ENCODE measurements at places on chromosomes 1 and 21.
A peak's percentile ranks its signal among the peaks of the same experiment; 100 is the strongest.

DNA sequence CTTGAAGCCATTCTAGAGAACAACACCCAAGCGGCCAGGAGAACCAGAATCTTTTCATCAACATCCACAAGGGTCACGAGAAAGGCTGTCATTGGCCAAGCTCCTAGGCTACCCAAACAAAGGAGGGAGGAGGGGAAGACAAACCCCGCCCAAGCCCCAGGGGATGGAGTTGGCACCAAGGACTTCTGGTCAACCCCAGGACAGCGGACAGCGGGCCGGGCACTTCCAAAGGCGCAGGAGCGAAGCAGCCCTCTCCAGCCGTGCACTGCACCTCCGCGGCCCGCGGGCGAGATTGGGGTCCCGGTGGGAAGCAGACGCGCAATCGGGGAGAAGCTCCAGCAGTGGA is at the start of gene CLIC6:
CLIC6 (plus strand) TSS at position 192 of the 346 bp plus-strand sequence. CDS start 395 bp downstream, outside the sequence.
- no peak for DNase-seq

- DNase-seq = no peak
These were observed 80.1 kb upstream of the KCNK2 start for GRCh38 chr1:215002471-215002870.

- DNase-seq = no peak
These were observed 18.9 kb downstream of the GPA33 start for GRCh38 chr1:167071286-167071685.

DNA sequence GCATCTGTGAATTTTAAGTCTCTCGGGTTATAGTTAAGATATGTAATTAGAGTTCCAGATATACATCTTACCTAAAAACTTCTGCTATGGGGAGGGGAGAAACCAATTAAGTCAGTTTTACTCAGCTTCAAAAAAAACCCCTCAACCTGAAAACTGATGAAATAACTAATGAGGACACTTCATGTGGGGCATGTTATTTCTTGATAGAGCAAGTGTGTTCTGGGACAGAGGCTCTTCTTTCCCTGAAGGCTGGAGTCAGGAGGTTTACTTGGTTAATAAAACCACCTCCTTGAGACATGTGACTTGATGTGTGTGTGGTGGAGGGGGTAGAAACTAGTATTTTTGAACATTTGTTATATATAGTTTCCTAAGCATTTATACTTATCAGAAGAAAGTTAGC is 313.0 kb upstream of the ST6GALNAC5 start:
- DNase-seq = no peak

DNA sequence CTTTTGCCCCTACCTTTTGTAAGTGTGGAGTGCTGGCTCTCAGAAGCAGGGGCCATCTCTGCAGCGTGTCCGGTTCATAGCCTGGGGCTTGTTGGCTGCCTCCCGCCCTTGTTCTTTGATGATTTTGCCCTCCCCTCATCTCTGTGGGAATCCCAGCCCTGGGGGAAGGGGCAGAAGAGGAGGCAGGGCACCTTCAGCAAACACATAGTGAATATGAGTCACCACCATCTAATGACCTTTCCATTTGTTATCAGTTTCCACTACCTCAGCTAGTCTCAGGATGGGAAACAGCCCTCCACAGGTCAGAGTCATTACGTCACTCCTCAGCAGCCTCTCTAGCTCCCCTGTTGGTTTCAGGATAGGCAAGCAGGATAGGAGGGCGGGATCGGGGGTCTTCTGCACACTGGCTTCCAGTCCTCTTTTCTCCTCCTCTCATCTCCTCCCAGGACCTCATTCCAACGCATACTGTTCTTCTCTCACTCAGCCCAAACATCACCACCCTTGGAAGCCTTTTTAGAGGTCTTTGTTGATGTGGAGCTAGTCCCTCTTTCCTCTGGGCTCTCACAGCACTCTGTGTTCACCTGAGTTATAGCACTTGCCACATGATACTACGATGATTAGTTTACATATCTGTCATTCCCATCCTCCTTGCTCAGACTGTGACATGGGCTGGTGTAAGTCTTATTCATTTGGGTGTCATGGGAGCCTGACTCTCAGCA is 15.8 kb downstream of the GADD45A start:
- DNase-seq = no peak

GRCh38 chr1:208172423-208173145 is 71.6 kb downstream of the PLXNA2 start:
- DNase-seq = no peak

GRCh38 chr1:208261874-208262273 is 17.7 kb upstream of the PLXNA2 start:
- no peak for DNase-seq

DNA sequence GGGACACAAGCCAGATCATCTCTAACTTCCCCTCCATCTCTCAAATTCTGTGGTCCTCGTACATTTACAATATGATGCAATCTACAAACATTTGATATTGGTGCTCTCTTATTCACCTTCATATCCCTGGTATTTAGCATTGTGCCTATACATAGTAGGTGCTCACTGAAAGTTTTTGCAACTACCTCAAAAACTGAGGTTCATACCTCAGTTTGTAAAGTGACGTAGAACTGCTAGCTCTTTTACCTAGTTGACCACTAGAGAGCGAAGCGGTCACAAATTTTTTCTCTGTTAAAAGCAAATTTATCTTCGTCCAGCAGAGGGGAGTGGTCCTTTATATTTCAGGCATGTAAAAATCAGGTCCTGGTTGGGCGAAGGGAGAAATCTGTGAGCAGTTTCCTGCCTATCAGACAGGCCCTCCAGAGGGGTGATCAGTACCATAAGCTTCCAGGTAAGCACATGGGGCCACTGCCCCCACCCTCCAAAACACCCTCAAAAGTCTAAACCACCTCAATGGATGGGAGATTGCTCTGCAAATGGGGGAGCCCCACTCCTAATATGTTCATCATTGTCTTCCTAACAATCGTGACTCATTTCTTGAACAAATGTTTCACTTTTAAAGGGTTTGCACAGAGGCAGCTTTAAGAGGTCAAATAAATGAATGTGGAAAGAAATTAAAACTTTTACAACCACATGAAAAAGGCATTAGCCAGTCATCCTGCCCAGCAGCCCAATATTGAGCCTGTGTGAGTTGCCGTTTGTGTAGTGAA is 10.6 kb upstream of the HLCS start:
- DNase-seq = no peak

GRCh38 chr21:37642493-37642892 is 273.8 kb downstream of the KCNJ6 start:
- no peak for DNase-seq

DNA sequence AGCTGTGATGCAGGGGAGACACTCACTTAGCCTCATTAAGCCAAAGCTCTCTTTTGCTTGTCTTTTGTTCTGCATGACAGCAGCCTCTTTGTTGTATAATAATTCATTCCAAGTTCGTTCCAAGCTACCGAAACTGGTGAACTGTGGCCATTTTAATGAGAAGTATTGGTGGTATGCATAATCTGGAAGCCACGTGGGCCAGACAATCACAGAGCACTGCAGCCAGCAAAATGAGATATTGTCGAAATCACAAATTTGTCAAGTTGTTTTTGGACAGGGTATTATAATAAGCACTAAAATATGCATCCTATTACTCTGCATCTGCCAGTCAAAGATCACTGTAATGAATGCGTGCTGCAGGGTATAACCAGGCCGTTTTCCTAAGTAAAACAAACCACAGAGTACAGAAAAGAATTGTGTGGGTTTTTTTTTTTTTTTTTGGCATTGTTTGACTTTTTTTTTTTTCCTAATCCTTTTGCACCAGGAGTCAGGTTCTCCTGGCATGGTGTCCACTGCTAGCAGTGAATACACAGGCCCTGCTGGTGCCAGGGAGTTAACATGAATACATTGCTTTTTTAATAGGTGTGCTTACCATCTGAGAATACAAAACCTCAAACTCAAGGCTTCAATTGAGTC is 423.9 kb downstream of the PTBP2 start:
- DNase-seq = no peak

GRCh38 chr1:231508497-231508896 is 20.0 kb upstream of the TSNAX start:
- DNase-seq = no peak

DNA sequence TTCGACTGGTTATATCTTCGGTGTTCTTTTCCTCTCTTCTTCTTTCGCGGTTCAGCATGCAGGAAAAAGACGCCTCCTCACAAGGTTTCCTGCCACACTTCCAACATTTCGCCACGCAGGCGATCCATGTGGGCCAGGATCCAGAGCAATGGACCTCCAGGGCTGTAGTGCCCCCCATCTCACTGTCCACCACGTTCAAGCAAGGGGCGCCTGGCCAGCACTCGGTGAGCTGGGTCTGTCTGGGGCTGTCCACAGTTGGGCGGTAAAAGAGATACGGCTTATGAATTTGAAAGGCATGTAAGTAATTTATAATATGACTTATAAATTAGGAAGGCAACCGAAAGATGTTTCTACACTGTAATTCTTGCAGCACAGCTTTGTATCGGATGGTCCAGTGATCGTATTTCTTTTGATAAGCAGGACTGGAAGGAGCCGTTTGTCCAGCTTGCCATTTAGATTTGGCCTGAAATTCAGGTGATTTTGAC is 334 bp downstream of the CTH start:
- DNase-seq = no peak

- no peak for DNase-seq
These were observed 20.9 kb downstream of the ERICH3 start for GRCh38 chr1:74652711-74653139.

GRCh38 chr1:110176299-110176956 is 26.1 kb downstream of the SLC6A17 start:
- no peak for DNase-seq

GRCh38 chr1:21368515-21369289 is 71.2 kb upstream of the NBPF3 start:
- peak; percentile 87 for DNase-seq

DNA sequence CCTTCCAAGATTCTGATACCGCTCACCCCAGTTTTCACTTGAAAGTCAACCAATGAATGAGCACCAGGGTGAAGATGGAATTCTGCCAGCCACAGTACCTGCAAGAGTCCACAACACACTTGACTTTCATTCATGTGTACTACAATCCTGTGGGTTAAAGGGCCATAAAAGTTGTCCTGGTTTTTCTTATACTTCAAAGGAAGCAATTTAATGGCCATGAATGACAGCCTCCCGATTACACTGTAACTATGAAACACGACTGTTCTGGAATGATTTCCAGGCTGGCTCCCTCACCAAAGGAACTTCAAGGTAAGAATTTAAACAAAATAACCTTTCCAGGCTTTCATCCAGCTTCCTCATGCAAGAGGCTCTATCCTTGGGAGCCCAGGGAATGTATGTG is 502.8 kb downstream of the SMYD3 start:
- DNase-seq = no peak

DNA sequence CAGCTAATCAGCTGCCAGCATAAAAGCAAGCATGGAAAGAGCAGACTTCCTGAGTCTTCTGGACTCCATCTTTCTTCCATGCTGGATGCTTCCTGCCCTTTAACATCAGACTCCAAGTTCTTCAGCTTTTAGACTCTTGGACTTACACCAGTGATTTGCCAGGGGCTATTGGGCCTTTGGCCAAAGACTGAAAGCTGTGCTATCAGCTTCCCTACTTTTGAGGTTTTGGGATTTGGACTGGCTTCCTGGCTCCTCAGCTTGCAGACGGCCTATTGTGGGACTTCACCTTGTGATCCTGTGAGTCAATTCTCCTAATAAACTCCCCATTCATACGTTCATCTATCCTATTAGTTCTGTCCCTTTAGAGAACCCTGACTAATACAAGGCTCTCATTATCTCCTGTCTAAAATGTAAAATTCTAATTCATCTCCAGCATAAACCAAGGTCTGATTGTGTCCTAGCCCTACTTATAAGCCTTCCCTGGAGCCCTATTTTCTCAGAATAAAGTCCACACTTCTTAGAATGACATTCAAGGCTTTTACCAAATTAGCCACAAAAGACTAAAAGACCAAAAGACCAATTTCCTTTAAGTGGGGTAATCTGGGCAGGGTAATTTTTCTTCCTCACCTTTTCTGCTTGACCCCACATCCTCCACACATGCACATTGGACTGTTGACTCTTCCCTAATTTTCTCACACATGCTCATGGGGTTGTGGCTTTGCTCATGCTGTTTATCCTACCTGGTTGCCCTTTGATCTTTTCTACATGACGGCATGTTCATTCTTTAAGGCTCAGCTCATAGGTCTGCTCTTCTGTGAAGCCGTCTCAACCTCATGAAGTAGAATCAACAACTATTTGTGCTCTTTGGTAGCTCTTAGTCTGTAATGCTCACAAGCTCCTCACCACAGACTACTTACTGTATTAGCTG is 18.1 kb upstream of the ENAH start:
- no peak for DNase-seq
